ENCODE measurements at places on chromosomes 12 and 14. TPM values are rescaled to one million over a fixed set of nuclear protein-coding genes. Genes with fewer than 3 reads are reported as not detected.

The KRT5 gene
- total RNA-seq: not detected

The FIGNL2 gene
- total RNA-seq: not detected

The SLCO1B1 gene
- total RNA-seq: not detected

The FAM181A gene
- total RNA-seq: not detected

- no peaks in the 10 kb centered on the region for H3K36me3 ChIP-seq
- H3K27ac ChIP-seq: no peak overlapping the region
- no peaks in the 10 kb centered on the region for H3K4me1 ChIP-seq
- H3K4me3 ChIP-seq: no peak overlapping the region
- no peaks in the 10 kb centered on the region for H3K27me3 ChIP-seq
Observed at GRCh38 chr12:108078428-108078827, 50.7 kb upstream of the WSCD2 start.

- no peaks in the 10 kb centered on the region for H3K36me3 ChIP-seq
- H3K27ac ChIP-seq: no peak overlapping the region
- no peaks in the 10 kb centered on the region for H3K27me3 ChIP-seq
- DNase-seq: no peak
- no peaks in the 10 kb centered on the region for H3K4me1 ChIP-seq
Observed at GRCh38 chr12:78407722-78408121, 456.9 kb upstream of the SYT1 start.

The RNASE1 gene
- total RNA-seq: 58.1 TPM

DNA sequence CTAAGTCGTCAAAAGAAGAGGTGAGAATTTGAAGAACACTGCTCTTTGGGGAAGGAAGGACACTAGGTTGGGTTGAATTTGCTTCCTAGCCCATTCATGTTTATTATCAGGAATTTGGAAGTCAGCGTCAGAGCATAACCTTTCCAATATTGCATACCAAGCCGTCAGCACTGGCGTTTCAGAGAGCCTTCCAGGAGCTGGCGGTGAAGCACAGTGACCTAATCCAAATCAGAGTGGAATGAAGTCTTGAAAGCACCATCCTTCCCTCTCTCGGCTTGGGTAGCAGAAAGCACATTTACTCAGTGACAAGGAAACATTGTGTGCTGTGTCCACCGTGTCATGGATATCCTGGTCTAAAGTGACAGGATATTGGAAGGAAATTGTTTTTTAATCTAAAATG, 240.3 kb upstream of the PELI2 start:
- DNase-seq: no peak
- no peaks in the 10 kb centered on the region for H3K4me1 ChIP-seq
- H3K27me3 ChIP-seq: no peaks in the 10 kb centered on the region
- no peak overlapping the region for H3K4me3 ChIP-seq

DNA sequence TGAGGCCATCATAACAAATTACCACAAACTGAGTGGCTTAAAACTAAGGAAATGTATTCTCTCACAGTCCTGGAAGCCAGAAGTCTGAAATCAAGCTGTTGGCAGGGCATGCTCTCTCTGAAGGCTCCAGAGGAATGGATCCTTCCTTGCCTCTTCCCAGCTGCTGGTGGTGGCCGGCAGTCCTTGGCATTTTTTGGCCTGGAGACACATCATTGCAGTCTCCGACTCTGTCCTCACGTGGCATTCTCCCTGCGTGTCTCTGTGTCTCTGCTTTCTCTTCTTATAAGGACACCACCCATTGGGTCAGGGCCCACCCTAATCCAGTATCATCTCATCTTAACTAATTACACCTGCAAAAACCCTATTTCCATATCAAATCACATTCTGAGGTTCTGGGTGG, 206.1 kb downstream of the SLC41A2 start:
- H3K4me3 ChIP-seq: no peak overlapping the region
- no peaks in the 10 kb centered on the region for H3K4me1 ChIP-seq
- DNase-seq: no peak

GRCh38 chr14:82080370-82080769, 546.7 kb upstream of the SEL1L start:
- no peak overlapping the region for H3K27ac ChIP-seq
- no peak overlapping the region for H3K4me3 ChIP-seq
- no peaks in the 10 kb centered on the region for H3K27me3 ChIP-seq
- no peaks in the 10 kb centered on the region for H3K4me1 ChIP-seq
- no peaks in the 10 kb centered on the region for H3K36me3 ChIP-seq

DNA sequence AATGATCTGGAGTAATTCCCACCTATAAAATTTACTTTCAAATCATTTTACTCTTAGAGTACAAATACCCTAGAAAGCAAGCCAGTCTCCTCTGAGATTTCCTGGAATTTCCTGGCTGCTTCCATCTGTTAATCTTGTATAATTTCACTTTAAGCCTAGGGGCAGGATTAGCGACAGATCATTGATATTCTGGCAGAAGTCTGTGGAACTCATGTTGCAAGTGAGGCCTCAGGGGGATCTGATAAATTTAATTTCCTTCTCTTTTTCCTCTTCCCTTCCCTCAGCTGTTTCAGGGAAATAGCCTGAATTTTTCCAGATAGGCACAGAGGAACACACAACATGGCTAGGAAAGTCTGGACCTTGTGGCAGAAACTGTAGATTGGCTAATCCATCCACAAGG, 5.9 kb upstream of the KRT6A start:
- no peak overlapping the region for H3K27ac ChIP-seq
- DNase-seq: no peak
- no peak overlapping the region for H3K4me3 ChIP-seq
- H3K36me3 ChIP-seq: no peaks in the 10 kb centered on the region
- H3K27me3 ChIP-seq: no peaks in the 10 kb centered on the region
- no peaks in the 10 kb centered on the region for H3K4me1 ChIP-seq

DNA sequence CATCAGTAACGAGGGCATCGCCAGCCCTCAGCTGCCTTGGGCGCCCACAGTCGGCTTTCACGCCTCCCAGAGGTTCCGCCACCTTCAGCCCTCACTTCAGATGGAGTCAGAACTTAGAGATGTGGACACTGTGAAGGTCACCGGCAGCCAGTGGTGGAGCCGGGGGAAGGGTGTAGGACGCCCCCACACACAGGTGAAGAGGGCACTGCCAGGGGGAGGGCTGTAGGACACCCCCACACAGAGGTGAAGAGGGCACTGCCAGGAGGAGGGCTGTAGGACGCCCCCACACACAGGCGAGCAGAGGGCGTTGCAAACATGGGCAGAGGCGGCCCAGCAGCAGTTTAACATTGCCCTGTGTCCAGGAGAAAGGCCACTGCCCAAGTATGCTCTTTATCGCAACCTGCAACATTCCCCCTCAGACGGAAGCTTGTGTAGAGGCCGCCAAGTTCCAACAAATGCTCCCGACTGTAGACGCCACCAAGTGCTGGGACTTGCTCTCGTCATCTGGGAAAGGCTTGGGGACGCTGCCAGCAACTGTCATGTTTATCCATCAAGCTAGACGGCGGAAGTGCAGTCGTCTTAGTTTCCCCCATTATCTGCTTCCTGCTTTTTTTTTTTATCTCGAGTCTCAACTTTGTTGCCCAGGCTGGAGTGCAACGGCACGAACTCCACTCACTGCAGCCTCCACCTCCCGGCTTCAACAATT, 4.9 kb upstream of the ANKLE2 start:
- no peaks in the 10 kb centered on the region for H3K27me3 ChIP-seq
- H3K36me3 ChIP-seq: peaks cover 19% of the 10 kb centered on the region
- H3K4me1 ChIP-seq: no peaks in the 10 kb centered on the region
- DNase-seq: peak; percentile 55
- H3K27ac ChIP-seq: no peak overlapping the region

The SDR9C7 gene
- not detected for total RNA-seq

DNA sequence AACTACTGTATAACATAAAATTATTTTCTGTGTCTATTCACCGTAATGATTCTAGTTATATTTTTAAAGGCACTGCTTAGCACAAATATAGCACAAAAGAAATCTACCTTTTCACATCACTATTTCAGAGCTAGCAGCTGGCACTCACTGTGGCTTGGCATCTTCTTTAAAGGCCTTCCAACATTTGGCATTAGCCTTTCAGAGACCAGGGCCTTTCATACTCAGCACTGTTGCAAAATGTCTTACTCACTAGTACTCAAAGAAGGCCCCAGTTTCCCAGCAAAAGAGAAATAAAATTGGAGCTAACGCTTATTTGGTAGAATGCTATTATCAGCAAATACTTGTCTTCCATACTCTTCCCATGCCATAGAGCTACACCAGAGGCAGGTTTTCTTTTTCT, 238.4 kb downstream of the MED13L start:
- no peaks in the 10 kb centered on the region for H3K36me3 ChIP-seq
- DNase-seq: no peak
- H3K27me3 ChIP-seq: no peaks in the 10 kb centered on the region
- H3K4me1 ChIP-seq: peaks cover 6% of the 10 kb centered on the region
- no peak overlapping the region for H3K27ac ChIP-seq

- H3K4me1 ChIP-seq: no peaks in the 10 kb centered on the region
- no peaks in the 10 kb centered on the region for H3K36me3 ChIP-seq
- H3K27ac ChIP-seq: no peak overlapping the region
- H3K4me3 ChIP-seq: no peak overlapping the region
Observed at GRCh38 chr14:29518335-29518734, 409.3 kb downstream of the PRKD1 start.

The FITM1 gene
- total RNA-seq: 11.3 TPM

DNA sequence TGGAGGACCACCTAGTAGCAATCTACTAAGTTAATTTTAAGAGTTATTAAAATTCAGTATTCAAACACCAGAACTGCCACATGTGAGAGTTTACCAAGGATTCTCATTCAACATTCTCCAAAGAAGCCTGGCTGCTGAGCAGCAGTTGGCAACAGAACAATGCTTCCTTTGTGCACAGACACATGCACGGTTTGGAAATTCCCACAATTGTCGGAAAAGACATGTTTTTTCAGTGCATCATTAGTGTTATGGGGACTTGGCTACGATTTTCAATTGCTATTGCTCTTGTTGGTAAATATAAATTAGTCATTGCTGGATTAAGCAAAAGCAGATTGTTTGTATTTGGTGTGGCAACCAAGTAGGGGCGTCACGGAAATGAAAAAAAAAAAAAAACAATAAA, 22.2 kb downstream of the ST8SIA1 start:
- H3K4me3 ChIP-seq: no peak overlapping the region
- no peaks in the 10 kb centered on the region for H3K27me3 ChIP-seq
- H3K27ac ChIP-seq: no peak overlapping the region
- no peak for DNase-seq
- no peaks in the 10 kb centered on the region for H3K36me3 ChIP-seq

- no peak overlapping the region for H3K4me3 ChIP-seq
- H3K4me1 ChIP-seq: no peaks in the 10 kb centered on the region
- H3K27me3 ChIP-seq: no peaks in the 10 kb centered on the region
- no peak for DNase-seq
Observed at GRCh38 chr12:80815351-80815750, 98.6 kb downstream of the MYF5 start.

The EIF2B2 gene
- total RNA-seq: 38.6 TPM

GRCh38 chr14:62029569-62029924, 267.3 kb downstream of the SNAPC1 start:
- no peaks in the 10 kb centered on the region for H3K27me3 ChIP-seq
- DNase-seq: no peak
- no peak overlapping the region for H3K4me3 ChIP-seq
- no peaks in the 10 kb centered on the region for H3K36me3 ChIP-seq
- no peaks in the 10 kb centered on the region for H3K4me1 ChIP-seq

The CLEC4A gene
- total RNA-seq: not detected

- no peaks in the 10 kb centered on the region for H3K27me3 ChIP-seq
- no peaks in the 10 kb centered on the region for H3K36me3 ChIP-seq
- no peak overlapping the region for H3K4me3 ChIP-seq
- no peak for DNase-seq
Observed at GRCh38 chr12:92470608-92471021, 232.2 kb upstream of the PLEKHG7 start.

GRCh38 chr14:78403278-78403815, 233.2 kb downstream of the NRXN3 start:
- DNase-seq: no peak
- no peak overlapping the region for H3K4me3 ChIP-seq
- H3K36me3 ChIP-seq: no peaks in the 10 kb centered on the region

GRCh38 chr14:60596139-60596538, 53.1 kb downstream of the SIX1 start:
- no peaks in the 10 kb centered on the region for H3K36me3 ChIP-seq
- no peak overlapping the region for H3K27ac ChIP-seq
- H3K4me1 ChIP-seq: no peaks in the 10 kb centered on the region
- H3K4me3 ChIP-seq: no peak overlapping the region
- no peak for DNase-seq

- H3K27me3 ChIP-seq: no peaks in the 10 kb centered on the region
- no peaks in the 10 kb centered on the region for H3K4me1 ChIP-seq
- H3K4me3 ChIP-seq: no peak overlapping the region
- H3K27ac ChIP-seq: no peak overlapping the region
Observed at GRCh38 chr12:18595412-18595811, 142.4 kb downstream of the PLCZ1 start.

DNA sequence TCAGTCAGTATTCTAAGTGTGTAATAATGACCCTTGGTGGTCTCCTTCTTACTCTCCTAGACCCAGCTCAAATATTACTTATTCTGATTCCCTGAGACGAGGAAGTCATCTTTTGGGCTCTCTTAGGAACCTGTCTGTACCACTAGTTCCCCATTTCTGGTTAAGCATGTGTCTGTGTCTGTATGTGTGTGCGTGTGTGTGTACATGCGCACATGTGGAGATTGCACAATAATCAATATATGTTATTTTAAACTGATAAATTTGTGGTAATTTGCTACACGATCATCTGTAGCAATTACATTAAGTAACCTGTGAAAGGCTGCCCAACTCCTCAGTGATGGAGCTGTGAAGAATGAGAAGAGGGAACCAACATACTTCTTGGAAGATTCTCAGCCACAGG, 132.2 kb downstream of the ASCL4 start:
- no peaks in the 10 kb centered on the region for H3K27me3 ChIP-seq
- DNase-seq: no peak
- H3K36me3 ChIP-seq: no peaks in the 10 kb centered on the region
- peaks cover 5% of the 10 kb centered on the region for H3K4me1 ChIP-seq
- H3K4me3 ChIP-seq: no peak overlapping the region

DNA sequence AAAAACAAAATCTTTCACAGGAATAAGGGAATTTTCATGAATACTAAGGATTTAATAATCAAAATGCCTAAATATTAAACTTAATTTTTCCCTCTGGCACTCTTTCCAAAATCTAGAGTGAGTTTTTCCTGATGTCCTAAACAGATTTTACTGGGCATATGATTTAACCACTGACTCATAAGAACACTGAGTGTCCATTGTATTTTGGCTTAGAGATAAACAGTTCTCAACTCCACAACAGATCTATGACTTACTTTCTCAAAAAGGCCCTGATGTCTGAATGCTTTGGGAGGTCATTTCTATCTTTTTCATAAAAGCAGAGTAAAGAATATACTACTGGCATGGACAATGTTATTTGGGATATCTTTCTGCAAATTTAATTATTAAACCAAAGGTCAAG, 15.0 kb downstream of the TMBIM4 start:
- H3K4me3 ChIP-seq: no peak overlapping the region
- DNase-seq: no peak
- no peaks in the 10 kb centered on the region for H3K27me3 ChIP-seq
- no peaks in the 10 kb centered on the region for H3K4me1 ChIP-seq
- no peaks in the 10 kb centered on the region for H3K36me3 ChIP-seq
- H3K27ac ChIP-seq: no peak overlapping the region
